ENCODE measurements at places on chromosomes 5 and 9.

GRCh38 chr5:72268753-72269410 lies 51.2 kb downstream of the MRPS27 start:
- peak; percentile 32 for DNase-seq

DNA sequence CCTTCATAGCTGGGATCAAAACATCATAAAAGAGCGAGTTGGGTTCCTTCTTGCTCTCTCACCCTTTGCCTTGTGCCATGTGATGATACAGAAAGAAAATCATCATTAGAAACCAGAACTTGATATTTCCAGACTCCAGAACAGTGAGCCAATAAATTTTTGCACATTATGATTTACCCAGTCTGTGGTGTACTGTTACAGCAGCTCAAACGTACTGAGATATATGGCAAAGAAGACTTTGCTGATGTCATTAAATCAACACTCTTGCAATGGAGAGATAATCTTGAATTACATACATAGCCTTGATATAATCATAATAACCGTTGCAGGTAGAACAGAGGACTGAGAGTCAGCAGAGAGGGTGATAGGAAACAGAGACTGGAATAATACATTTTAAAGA lies 1271.6 kb downstream of the CDH12 start:
- no peak for DNase-seq

- peak; percentile 67 for DNase-seq
These were observed 2.1 kb downstream of the ZNF608 start for GRCh38 chr5:124744170-124744971.

- no peak for DNase-seq
These were observed 15.7 kb downstream of the AUH start for GRCh38 chr9:91345978-91346377.

DNA sequence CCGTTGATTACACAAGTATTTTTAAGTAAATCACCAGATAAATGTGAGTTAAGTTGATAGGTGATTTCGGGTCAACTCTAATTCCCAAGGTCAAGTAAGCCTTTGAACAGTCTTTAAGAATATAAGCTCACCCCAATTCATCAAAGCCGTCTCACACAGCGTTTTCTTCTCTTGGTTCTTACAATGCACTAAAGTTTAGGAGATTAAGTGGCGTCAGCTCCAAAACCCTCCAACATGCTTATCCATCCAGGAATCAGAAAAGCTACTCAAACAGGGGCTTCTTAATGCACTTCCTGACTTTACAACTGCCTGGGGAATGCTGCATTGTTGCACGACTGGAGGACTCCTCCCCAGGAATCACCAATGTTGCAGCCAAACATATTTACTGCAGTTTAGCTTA lies 206.2 kb upstream of the EFNA5 start:
- no peak for DNase-seq

- no peak for DNase-seq
These were observed 686.5 kb upstream of the COX7C start for GRCh38 chr5:85931220-85931619.

DNA sequence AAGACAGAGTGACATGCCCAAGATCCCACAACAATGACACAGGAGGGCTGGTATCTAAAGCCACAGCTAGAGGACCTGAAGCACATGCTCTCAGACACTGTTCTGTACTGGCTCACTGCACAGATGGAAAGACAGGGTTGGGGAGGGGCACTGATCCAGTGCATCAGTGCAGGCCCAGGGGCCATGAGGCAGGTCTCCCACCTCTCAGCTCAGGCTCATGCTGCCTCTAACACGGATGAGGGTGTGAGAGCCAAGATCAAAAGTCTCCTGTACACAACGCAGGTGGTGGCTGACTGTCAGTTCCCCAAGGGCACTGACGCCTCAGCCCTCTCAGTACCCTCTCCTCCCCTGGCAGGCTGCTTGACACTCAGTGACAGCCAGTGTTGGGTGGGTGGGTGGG lies 10.9 kb downstream of the RAPGEF1 start:
- DNase-seq = no peak

- DNase-seq = no peak
These were observed 9.3 kb upstream of the ANKDD1B start for GRCh38 chr5:75601996-75602395.

GRCh38 chr9:113580041-113580953 lies 116.8 kb downstream of the RGS3 start:
- no peak for DNase-seq

GRCh38 chr5:149432911-149433401 lies 53.9 kb upstream of the IL17B start:
- no peak for DNase-seq

DNA sequence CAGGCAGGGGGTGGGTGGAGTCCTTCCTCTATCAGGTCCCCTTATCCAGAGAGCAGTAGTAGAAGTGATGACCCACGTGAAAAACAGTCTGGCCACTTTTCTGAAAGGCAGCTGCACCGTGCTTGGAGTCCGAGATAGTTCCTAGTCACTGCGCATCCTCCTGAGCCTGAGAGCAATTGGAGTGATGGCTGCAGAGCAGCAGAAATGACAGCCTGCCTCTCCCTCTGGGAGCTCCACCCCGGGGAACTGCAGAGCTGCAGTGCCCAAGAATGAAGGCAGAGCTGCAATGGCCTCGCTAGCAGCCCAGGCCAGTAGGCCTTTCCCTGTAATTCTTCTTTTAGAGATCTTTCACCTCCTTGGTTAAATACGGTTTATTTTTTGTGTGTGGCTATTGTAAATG lies 82.6 kb downstream of the CETN3 start:
- DNase-seq = no peak

GRCh38 chr9:116907989-116908388 lies 220.9 kb downstream of the TRIM32 start:
- no peak for DNase-seq

GRCh38 chr5:16326137-16326536 lies 139.5 kb downstream of the ZNF622 start:
- DNase-seq = no peak

DNA sequence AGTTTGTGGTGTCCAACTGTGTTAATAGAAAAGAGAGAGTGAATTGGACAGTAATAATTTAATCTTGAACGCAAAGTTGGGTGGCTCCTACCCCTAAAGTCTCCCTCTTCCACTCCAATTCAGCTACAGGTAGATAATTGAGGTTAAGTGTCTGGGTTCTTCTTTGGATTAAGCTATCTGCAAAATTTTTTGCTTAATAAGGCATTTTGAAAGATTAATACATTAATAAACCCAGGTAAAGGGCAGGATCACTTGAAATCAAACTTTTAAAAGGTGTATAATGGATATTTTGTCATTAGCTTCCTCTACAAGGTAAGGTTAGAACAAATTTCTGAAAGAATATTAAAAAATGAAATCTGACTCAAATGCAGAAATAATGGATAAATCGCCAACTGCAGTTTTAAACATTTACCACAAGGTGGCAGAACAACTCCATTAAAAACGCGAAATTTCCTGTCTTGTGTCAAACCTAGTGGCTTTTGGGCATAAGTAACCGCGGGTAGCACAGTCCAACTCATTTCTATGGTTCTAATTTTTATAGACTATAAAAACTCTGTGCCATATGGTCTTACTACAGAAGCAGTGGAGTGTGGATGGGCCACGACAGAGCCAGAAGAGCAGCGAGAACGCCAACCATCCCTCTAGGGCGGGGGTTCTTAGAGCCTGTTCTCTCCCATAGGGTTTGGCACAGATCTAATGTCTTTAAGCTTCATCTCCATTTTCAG lies 276.5 kb downstream of the ARHGEF28 start:
- DNase-seq = no peak

DNA sequence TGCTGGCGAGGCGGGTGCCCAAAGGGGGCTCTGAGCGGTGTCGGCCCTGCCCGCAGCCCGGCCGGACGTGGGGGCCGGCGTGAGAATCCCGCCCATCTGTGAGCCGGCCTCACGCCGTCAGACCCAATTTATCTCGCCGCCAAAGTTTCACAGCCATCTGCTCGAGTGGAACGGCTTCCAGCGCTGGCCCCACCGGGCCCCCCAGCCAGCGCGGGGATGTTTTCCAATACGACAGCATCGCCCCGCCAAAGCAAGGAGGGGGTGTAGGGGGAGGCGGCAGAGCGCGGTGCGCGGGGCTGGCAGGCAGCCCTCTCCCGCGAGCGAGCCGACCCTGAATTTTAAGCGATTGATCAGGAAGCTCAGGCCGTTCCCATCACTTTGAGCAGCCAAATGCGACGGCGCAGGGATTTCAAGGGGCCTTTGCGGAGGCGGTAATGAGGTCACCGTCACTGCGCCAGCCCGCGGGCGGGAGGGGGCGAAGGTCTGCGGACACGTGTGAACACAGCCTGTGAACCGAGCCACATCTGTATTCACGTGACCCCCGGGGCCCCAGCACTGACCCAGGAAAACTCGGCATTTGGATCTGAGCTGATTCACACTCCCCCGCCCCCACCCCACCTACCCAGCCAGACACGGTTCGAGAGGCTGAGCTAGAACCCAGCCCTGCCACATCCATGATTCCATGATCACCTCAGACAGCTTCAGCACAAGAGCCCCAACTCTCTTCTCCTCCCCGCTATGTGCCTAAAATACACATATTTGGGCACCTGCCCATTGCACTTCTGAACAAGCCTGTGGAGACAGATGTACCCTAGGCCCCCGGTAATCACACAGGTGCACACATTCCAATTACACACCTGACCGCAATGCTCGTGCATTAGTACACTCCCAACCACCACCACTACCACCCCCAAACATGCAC lies 47.8 kb upstream of the PSD2 start:
- DNase-seq = peak; percentile 61

GRCh38 chr9:134783699-134784039 lies 96.9 kb upstream of the FCN2 start:
- DNase-seq = no peak

DNA sequence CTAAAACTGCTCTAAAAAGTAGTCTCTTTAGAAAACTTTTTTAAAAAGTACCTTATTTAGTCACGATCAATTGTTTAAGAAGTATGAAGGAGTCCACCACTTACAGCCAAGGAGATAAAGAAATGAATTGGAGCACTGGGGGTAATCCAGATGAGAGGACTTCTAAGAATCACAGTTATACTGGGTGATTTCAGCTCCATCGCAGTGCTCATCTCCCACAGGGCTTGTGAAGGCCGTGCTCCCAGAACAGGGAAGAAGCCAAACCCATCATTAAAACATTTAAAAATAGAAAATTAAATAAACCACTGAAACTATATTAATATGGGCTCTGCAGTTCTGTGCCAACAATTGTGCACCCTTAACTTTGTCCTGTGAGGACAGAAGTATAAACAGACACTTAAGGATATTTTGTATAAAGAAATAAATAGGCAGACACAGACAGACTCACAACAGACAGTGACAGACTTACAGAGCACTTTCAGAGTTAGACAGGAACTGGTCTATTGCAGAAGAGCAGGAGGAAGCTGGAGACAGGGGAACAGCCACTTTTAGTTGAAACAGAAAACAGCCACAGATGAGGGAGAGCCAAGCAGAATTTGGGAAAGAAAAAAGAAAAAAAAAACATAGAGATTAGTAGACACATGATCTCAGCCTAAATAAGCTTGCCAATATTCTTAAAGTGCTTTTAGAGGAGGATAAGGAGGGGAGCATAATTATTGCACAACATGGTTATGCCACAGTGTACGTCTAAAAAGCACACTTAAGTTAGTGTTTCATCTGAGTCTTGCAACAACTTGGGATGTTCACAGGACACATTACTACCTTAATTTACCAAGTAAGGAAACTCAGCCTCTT lies 81.8 kb downstream of the FBXO38 start:
- DNase-seq = no peak

- no peak for DNase-seq
These were observed 121.5 kb downstream of the FEM1C start for GRCh38 chr5:115423051-115423450.

GRCh38 chr5:38364825-38365224 lies 106.5 kb downstream of the EGFLAM start:
- no peak for DNase-seq

DNA sequence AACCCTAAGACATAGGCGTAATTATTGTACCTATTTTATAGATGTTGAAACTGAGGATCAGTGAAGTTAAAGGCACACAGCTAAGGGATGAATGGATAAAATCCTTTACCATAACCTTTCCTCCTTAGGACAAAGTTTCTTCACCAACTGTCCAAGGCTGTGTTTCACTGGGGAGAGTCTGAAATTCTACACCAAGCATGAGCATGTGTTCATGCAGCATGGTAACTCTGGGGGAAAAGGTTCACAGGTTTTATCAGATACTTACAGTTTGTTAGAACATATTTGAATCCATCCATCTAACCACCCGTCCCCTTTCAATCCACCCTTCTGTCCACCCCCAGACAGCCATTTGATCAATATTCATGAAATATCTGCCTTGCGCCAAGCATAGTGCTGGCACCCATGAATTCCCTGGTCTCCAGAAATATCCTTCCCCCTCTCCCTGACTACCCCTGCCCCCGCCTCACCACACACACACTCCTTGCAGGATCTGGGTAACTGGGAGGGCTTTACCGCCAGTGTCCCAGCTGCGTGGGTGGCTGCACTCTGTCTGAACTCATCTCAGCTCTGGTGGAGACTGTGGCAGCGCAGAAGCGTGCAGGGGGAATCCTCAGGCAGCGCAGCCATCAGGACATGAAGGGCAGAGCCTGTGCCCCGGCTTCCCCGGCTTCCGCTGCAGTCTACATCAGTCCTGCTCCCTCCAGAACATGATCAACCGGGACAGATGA lies 6.3 kb upstream of the KCNIP1 start:
- peak; percentile 36 for DNase-seq

GRCh38 chr5:120014535-120014934 lies 385.2 kb downstream of the FAM170A start:
- DNase-seq = no peak

GRCh38 chr5:168740811-168741213 lies 161.6 kb upstream of the PANK3 start:
- no peak for DNase-seq

DNA sequence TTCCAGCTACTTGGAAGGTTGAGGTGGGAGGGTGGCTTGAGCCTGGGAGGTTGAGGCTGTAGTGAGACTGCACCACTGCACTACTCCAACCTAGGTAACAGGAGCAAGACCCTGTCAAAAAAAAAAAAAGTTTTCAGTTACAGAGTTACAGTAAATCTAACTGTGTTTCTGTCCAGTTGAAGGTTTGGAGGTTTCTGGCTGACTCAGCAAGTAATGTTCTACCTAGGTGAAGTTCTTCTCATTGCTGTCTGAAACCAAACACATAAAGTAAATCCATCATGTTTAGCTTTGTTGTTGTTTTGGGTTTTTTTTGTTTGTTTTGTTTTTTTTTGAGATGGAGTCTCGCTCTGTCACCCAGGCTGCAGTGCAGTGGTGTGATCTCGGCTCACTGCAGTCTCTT lies 7.9 kb upstream of the ANKHD1 start:
- DNase-seq = no peak

DNA sequence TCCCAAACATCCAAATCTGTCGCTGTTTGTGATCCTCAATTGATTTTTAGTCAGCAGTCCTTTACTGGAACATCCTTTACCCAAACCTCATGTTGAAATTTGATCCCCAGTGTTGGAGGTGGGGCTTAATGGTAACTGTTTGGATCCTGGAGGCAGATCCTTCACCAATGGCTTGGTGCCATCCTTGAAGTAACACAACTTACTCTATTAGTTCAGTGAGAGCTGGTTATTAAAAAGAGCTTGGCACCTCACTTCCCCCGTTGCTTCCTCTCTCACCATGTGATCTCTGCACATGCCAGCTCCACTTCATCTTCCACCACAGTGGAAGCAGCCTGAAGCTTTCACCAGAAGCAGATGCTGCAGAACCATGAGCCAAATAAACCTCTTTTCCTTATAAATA lies 40.3 kb downstream of the DNAJB5 start:
- no peak for DNase-seq

- peak; percentile 60 for DNase-seq
These were observed 17.3 kb upstream of the TMOD1 start for GRCh38 chr9:97484134-97484533.
